ENCODE measurements at places on chromosomes 3 and 15.

GRCh38 chr3:186996356-186996755 lies 66.0 kb downstream of the ST6GAL1 start:
- DNase-seq = no peak

GRCh38 chr3:127005864-127006500 lies 23.1 kb downstream of the PLXNA1 start:
- DNase-seq = no peak

DNA sequence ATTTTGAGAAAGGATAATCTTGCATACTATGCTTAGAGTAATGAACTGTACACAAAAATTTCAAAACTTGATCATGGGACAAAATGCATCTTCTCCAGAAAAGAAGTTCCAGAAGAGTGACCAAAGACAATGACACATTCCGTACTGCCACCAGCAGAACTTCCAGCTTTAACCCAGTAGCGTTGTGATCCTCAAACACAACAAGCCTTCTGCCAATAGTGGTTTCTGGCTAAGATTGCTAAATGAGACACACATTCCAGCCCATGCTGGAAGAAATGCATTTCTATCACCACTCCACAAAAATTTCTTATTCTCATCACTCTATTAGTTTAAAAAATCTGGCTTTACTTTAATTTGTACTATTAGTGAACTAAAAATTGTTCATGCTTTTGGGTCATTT lies 334.9 kb downstream of the TBC1D5 start:
- no peak for DNase-seq

DNA sequence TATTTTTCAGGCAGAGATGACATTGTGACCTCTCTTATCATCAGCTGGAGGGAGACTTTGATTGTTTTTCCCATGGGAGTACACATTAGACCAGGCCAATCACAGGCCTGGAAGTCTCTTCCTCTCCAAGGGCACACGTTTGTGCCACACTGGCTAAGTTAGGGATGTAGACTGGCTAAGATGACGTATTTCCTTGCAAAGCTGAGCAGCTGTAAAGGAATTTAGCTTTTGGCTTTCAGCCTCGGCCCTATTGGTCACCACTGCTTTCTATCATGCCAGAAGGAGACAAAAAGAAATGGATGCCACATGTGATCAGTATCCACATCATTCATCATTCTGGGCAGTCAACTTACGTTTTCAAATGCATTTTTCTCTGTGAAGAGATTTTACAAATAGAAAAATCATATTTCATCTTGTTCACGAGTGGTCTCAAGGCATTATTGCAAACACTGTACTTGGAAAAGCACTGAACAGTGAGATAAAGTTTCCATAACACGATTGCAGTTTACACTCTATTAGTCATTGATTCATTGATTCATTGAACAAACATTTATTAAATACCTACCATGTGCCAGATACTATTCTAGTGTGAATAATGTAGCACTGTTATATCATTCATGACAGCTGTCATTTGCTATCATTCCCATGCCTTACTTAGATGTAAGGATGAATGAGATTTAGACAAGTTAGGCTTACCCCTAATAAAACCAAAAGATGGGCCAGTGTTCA lies 27.0 kb upstream of the RNF7 start:
- no peak for DNase-seq

- no peak for DNase-seq
These were observed 36.9 kb upstream of the TF start for GRCh38 chr3:133709139-133709750.

DNA sequence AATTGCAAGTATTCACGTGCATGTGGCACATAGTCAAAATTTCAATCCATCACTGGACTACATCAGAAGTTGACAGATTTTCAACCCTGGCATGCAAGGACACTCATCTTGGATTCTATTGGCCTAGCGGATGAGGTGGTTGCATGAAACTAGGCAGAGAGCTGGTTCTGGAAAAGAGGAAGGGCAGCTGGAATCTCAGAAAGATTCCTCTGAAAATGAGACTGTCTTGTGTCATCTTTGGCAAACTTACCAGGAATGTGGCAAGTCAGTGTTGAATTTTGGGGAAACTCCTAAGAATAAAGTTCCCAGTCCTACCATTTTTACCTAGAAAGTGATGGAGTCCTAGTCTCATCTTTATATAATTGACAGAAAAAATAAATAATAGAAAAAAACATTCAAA lies 384.3 kb upstream of the NR2F2 start:
- no peak for DNase-seq

- DNase-seq = no peak
These were observed 153.7 kb downstream of the ANO10 start for GRCh38 chr3:43468133-43468532.

DNA sequence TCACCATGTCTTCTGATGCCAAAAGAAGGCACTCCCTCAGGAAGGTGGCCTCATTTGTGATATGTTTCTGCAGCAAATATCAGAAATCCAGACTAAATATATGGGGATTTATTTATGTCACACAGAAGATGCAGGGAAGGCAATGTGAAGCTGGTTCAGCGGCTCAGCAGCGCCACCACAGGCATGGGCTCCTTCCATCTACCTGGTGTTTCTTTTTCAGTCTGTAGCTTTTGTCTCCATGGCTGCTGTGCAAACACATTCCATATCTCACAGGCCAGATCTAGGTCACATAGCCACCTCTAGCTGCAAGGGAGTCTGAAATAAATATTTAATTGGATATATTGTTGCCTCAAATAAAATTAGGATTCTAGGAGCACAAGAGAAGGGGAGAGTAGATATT lies 502.1 kb upstream of the IL12A start:
- peak; percentile 73 for DNase-seq

DNA sequence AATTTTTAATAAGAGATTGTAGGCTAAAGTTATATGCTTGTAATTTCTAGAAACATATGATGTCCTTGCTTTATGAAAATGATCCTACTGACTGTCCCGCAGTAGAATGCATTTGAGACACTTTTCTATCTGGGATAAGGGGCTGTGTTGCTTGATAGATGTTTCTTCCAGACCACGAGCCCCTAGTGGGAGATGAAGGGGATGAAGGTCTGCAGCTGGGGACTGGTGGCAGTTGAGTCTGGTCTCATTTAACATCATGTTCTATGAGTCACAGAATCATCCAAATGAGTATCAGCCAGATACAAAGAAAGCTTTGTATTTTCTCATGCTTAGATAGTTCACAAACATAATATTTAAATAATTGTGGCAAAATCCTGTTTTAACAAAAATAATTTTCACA lies 84.3 kb upstream of the PRTG start:
- peak; percentile 16 for DNase-seq

- DNase-seq = no peak
These were observed 103.2 kb downstream of the TBC1D5 start for GRCh38 chr3:17639257-17639656.

- DNase-seq = no peak
These were observed 51.0 kb downstream of the VGLL4 start for GRCh38 chr3:11592445-11593298.

DNA sequence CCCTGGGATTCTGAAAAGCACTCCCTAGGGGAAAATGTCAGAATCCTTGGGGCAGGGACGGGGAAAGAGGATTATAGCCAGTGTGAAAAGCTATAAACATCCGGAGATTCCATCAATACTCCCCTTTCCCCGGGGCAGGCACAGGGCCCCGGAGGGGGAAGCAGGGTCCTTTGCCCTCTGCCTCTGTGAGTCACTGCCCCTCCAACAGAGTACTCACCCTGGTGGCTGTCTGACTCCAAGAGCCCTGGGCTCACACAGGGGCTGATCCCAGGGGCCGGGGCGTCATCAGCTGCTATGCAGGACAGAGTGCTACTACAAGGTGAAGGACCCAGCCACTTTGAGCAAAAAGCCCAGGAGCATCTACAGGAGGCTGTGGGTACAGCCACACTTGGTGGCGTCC lies 133.0 kb upstream of the PRR20G start:
- no peak for DNase-seq

- DNase-seq = no peak
These were observed 128.3 kb upstream of the ARHGEF3 start for GRCh38 chr3:56929809-56930615.
